ENCODE measurements at places on chromosomes 7 and 10.

- DNase-seq, result no peak
Measured at GRCh38 chr10:50416881-50417280, 165.6 kb upstream of the ASAH2 start.

DNA sequence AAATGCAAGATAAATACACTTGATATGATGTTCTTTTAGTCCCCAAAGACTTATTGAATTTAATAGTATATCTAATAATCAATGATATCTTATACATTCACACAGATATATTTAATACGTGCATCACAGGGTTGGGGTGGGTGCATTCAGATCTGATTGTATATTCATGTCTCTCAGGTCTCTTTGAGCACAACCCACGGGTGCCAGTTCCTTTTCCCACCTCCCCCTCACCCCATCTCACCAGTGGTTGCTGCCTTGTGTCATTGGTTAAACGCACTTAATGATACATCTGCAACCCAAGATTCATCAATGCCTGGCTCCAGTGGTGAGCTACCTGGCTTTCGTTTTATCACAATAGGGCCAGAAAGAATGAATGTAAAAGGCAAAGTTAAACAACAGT, 6.2 kb downstream of the LRIT1 start:
- DNase-seq, result no peak

DNA sequence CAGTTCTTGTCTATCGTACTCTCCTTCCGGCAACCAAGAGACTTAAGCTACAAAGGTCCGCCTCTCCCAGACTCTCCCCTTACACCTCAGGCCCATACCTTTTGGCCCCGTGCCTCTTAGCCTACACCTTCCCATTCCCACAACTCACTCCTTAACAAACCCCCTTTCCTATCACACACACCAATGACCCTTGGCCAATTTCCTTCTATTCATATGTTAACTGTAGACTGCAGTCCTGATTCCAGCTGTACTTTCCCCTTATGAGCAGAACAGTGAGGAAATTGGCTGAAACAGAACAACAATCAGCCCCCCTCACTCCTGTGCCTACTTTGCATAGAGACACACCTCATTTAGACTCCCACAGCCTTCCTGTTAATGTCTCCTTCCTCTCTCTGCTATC, 1.4 kb upstream of the TMEM139 start:
- DNase-seq, result no peak

DNA sequence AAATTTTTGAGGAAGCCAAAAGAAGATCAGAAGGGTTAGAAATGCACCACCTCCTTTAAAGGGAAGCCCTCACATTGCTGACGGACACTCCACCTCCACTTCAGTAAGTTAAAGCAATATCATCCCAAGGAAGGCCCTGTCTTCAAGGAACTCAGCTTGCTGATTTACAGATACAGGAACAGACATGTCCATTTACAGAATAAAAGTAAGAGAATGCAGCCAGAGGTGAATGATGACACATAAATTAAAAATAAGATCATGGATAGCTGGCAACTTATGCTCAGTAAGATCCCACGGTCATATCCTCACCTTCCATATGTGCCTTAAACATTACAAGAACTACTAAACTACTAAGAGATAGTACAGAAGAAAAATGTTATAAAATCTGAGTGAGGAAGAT, 20.4 kb downstream of the GRB10 start:
- DNase-seq, result no peak

DNA sequence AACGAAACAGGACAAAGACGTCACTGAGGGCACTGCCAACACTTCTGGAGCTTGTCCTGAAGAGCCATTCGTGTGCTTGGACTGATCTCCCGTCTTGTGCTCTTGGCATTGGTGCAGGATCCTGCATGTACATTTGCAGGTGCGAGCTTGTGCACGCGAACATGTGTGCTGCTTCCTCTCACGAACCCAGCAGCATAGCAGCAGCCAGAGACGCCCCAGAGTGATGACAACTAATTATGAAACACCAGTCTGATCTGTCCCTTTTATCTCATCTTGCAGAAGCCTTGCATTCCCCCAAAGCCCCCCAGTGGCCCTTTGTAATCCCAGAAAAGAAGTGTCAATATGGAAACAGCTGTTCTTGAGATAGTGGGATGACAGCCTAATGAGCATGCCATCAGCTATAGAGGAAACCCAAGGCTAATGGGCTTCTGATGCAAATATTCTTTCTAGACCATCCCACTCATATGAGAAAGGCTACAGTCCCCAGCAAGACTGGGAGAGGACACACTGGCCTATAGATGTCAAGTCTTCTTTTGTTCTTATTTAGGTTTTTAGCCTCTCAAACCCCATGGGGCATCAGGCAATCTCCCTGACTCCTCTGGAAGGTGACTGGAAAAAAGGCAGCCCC, 310.6 kb downstream of the FRMD4A start:
- no peak for DNase-seq

GRCh38 chr7:4774658-4775249, 669 bp upstream of the AP5Z1 start:
- DNase-seq, result peak; percentile 82

DNA sequence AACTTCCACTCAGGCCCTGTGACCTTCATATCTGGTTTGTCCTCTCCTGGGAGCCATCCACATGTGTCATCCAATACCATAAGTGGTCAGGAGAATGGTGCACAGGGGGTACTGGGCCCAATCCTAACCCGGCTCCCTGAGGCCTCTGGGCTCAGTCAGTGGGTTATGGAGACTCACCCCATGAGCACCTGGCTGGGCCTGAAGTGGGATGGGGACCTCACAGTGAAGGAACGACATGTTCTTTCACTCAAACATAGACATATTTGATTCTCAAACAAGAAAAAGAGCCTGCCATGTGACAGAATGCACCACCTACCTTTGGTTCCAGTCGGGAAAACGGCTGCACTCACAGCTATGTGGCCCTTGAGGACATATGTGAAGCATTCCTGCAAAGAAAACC, 51.8 kb downstream of the XPNPEP1 start:
- no peak for DNase-seq

DNA sequence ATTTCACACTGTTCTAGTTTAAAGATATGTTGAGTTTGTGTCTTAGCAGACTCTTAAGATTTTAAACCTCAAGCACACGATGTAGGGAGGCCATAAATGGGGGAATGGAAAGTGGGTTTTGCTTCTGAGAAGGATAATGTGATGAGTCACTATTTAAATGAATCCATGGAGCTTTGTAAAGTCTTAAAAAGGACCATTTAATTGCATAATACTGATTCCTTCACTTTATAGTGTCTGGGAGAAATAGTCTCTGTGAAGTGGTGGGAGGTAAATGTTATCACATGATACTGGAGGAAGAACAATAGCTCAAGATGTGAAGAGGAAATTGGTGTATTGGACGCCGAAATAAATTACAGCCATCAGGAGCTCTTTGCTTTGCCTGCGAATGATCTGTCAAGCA, 84.0 kb upstream of the MYO3A start:
- DNase-seq, result no peak

GRCh38 chr10:54441275-54441674, 359.8 kb downstream of the PCDH15 start:
- DNase-seq, result no peak

Measured in ELR (cell line).